ENCODE measurements at places on chromosomes 7 and 10.
A peak's percentile ranks its signal among the peaks of the same experiment; 100 is the strongest.

DNA sequence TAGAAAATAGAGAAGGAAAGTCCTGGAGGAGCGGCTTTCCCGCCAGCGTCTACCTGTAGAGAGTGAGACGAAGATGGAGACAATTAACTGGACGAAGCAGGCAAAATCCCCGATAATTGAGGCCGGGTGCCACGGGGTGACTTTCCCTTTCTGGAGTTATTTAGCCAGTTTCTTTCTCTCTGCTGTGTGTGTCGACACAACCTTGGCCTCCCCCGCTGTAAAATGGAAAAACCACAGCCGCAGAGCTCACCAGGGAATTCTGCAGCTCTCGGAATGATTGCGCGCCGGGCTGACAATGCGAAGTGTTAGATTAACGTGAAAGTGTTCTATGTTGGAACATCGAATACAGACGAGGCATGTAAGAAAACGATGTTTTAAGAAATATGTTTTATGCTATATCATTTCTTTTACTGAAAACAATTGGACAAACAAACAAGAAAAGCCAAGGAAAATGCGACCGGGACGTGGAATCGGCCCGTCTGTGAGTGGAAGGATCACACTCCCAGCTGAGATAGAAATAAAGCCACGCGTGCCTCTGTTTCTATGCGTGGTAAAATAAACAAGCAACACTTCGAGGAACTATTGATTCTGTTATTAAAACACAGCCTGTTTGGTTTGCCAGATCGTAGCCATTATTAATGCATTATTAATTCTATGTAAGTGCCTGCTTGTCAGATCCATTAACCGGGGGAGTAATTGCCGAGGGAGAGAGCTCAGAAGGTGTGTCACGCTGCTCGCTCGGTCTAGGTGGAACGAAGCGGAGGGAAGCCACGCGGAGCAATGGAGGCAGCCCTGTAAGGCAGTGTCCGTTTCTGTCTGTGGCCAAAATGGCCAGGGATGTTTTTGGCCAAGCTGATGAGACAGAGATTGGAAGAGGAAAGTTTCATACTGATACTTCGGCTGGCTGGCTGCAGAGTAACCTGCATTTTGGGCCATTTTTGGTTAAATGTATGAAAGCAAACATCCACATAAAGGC is 129.4 kb downstream of the DNAJB6 start:
- no peak for DNase-seq

GRCh38 chr10:20146004-20146403 is 329.8 kb downstream of the PLXDC2 start:
- no peak for DNase-seq

- no peak for DNase-seq
Measured at GRCh38 chr10:102652170-102652916, 8.1 kb downstream of the TRIM8 start.

DNA sequence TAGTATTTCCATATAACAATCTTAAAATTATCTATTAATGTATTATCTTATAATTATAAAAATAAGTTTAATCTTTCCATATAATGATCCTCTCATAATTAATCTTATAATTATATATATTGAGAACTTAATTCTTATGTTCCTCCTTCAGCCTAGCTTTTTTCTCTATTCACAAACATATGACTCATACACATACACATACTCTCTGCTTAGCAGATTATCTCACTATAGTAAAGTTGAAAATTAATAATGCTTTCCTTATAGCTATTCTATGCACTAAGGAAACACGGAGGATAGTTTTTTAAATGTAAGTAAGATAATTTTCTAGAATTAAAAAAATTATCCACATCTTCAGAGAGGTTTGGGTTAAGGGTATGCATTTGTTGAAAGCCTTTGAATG is 47.7 kb upstream of the ITGB8 start:
- no peak for DNase-seq

GRCh38 chr10:104255311-104255981 is 754 bp downstream of the GSTO1 start:
- DNase-seq: no peak

- no peak for DNase-seq
Measured at GRCh38 chr10:3090914-3091787, 23.8 kb downstream of the PFKP start.

- DNase-seq: peak; percentile 29
Measured at GRCh38 chr7:50632561-50633413, 67.6 kb upstream of the DDC start.

DNA sequence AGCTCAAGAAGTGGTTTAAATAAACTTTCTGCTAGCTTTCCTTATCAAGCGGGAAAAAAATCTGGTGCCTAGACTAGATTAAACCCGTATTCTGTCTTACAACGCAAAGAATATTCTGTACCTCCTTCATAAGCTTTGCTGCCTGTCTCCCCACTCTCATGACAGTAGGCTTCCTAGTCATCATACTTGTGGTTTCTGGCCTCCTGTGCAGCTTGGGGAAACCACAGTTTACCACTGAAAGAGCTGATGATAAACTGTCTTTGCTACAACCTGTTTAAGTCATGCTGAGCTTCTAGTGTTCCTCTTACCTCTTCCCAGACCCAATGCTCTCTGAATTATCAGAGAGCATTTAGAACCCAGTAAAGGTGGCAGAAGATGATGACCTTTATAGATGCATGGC is 55.0 kb downstream of the PODXL start:
- DNase-seq: no peak

- no peak for DNase-seq
Measured at GRCh38 chr7:99839287-99840021, 11.6 kb downstream of the CYP3A43 start.

- DNase-seq: no peak
Measured at GRCh38 chr7:77727936-77728701, 31.9 kb downstream of the RSBN1L start.

DNA sequence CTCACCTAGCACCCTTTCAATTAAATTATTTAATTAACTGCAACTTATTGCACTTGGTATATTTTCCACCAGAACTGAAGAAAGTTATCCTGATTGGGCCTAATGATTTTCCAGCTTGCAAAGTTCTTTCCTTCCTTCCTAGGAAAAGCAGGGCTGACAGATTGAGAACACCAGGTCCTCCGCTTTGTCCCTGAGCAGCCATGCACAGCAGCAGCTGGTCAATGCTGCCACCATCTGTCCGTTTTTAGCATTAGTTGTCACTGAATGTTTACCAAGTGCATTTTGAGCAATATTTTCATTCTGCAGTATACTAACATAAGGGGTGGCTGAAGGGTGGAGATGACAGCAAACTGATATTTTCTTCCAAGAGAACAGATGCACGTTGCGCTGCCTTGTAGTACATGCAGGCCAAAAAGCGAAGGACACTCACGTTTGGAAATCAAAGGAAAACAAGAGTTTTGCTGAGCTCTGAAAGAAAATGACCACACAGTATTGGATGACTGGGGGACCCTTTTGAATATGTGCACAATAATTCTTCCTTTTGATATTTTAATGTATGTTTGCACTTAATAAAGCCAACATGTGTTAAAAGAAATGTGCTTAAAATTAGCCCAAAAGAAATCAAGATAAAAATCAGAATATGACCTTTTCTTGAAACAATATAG is 248.8 kb upstream of the PTN start:
- DNase-seq: no peak

DNA sequence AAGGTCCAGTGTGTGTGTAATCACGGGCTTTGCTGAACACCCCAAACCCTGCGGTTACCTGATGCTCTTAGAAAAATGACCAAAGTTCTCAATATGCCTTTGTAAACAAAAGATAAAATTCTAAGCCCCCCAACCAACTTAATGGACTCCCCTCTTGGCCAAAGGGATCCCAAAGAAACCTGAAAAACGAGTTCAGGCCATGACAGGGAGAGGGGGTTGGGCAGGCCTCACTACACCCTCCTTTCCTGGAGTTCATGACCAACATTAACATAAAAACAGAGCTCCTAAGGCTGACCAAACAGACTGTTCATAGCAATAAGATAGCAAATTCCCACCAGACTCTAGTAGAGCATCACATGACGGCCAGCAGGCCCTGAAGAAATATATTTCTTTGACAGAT is 3.0 kb upstream of the VIPR2 start:
- no peak for DNase-seq

DNA sequence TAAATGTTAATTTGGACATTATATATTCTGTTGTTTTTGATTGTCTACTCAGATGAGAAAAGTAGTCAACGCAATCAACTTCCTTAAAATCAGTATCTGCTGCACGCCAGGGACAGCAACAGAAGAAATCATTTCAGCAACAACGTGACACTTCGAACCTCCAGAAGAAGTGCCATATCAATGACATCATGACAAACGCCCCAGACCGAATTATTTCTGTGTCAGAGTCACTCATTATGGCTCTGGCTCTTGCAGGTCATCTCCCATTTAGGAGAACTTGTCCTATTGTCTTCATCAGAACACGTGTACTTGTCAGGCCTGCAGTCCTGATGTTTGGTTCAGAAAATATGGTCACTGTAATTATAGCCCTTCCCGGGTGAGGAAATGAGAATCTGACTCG is 276.3 kb downstream of the ADARB2 start:
- no peak for DNase-seq

DNA sequence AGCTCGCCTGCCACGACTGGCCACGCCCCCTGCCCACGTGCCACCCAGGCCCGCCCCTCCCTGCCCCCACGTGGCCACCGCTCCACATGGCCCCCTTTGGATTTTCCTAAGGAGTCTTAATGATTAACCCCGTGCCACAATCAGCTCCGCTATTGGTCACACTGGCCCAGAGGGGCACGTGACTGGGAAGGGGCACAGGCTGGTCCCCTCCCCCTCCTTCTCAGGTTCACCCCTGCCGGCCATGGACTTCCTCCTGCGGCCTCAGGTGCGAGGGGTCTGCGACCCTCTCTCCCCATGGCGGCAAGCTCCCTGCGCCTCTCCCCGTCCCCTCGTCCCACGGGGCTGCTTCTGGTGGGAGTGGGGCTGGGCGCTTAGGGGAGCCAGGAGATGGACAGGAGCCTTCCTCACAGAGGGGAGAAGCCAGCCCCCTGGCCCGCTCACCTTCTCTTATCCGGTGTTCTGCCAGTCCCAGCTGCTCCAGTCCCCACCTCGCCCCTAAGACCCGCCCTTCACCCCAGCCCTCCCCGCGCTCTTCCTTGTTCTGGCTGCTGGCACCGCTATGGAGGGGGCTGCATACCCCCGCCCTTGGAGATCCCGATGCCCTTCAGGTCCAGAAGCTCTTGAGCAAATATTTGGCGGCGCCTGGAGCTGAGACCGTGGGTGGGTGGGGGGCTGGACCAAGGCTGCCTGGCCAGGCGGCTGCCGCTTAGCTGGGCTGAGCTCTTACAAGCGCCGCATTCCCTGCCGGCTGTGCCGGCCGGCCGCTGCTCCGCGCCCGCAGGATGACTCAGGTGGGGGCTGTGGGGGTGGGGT is 3.2 kb downstream of the SLC4A2 start:
- no peak for DNase-seq

DNA sequence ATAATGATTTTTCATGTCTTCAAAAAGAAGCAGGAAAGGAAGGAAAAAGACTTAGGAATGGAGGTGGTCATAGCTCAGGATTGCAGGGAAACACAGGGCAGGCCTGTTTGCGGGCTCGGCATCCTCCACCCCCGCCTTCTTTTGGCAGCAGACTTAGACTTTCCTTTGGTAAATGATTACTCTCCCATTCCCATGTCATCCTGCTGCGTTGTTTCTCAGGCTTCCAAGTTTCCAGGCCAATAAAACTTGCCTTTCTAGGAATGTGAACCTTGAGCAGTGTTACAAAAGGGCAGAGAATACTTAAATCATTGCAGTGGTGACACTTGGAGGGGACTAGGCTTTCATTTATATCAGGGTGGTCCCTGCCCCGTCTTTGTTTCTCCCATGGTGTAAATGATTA is 34.0 kb upstream of the DGKB start:
- no peak for DNase-seq

GRCh38 chr7:154804449-154804848 is 198.5 kb downstream of the PAXIP1 start:
- DNase-seq: no peak

DNA sequence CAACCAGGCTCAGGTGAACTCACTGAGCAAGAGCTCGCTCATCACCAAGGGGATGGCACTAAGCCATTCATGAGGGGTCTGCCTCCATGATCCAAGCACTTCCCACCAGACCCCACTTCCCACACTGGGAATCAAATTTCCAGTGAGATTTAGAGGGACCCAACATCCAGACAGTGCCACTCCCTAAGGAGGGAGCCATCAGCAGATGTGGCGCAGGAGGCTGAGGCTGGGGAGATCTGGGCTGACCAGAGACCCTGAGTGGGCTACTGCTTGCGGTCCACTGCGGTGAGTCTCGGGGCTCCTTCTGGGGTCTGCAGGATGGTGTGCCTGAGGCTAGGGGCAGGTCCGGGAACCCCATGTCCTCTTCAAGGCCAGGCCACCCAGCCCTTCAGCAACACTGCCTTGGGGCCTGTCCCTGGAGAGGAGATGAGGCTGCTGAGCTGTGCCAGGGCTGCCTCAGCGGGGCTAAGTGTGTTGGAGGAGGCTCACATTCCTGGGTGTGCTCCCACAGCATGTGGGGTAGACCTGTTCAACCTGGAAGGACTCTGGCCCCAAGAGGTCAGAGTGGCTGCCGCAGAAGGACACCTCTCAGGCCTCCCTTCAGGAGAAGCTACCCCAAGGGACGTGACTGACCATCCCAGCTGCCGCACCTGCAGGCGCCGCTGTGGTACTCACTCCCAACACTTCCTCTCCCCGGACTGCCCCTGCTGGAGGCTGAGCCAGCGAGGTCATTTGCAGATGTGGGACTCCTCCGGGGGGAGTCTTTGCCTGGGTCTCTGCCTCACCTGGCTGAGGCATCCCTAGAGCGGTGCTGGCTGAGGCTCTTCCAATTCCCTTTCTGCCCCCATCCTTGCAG is 22.3 kb upstream of the PCBD1 start:
- no peak for DNase-seq

GRCh38 chr7:800692-801091 is 31.6 kb upstream of the SUN1 start:
- no peak for DNase-seq

- no peak for DNase-seq
Measured at GRCh38 chr10:88657901-88658300, 6.3 kb upstream of the LIPF start.

DNA sequence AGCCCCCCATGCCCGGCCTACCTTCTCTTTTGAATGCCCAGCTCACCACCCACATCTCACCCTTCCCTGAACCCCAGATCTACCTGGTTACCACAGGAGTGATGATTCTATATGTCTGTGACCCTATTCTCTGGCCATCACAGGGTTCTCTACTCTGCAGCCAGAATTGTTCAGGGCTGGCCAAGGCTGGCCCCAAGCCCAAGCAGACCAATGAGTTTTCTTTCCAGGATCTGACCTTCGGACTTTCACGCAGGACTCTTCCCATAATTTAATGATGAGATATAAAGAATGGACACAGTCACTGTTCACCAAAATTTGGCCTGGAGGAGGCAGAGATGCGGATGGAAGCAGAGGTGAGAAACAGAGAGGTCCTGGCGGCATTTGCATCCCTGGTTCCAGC is 72.6 kb downstream of the PIP4K2A start:
- DNase-seq: no peak

- DNase-seq: no peak
Measured at GRCh38 chr10:86659161-86659691, 4.9 kb downstream of the OPN4 start.

Measured in stimulated activated CD4-positive, alpha-beta T cell treated with anti-CD3 and anti-CD28 coated beads, Interleukin-1b, Interleukin-23, amount 100 ng/mL, for 24 hours (primary cell).